ENCODE measurements at places on chromosomes 3 and 15. TPM values are rescaled to one million over a fixed set of nuclear protein-coding genes. Genes with fewer than 3 reads are reported as not detected.
A peak's percentile ranks its signal among the peaks of the same experiment; 100 is the strongest.

Gene ARHGAP31
- total RNA-seq: 22.5 TPM

DNA sequence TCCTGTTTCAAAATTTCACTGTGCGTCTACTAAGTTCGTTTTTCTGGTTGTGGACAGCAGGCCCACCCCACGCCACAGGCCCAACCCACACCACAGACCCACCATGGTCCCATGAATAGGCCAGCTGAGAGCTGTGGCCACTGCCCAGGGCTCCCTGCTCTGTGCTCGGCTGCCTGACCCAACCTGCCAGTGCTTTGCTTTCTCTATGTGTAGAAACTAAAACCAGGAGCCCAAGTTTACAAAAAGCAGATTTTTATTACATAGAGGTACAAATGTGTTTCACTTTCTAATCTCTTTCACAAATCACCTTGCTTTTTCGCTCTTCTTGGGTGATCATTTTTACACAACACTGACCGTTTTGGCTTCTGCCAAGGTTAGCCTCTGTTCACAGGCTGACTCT lies 69.1 kb downstream of the HERC2 start:
- H3K4me1 ChIP-seq: no peaks in the 10 kb centered on the region
- H3K36me3 ChIP-seq: peaks cover 30% of the 10 kb centered on the region
- DNase-seq: no peak

GRCh38 chr3:45106874-45107273 lies 39.3 kb downstream of the CDCP1 start:
- H3K27ac ChIP-seq: peak overlapping the region; percentile 35
- DNase-seq: no peak
- H3K36me3 ChIP-seq: peaks cover 6% of the 10 kb centered on the region
- H3K27me3 ChIP-seq: peaks cover 16% of the 10 kb centered on the region
- H3K4me3 ChIP-seq: peak overlapping the region; percentile 12
- H3K4me1 ChIP-seq: peaks cover 67% of the 10 kb centered on the region

DNA sequence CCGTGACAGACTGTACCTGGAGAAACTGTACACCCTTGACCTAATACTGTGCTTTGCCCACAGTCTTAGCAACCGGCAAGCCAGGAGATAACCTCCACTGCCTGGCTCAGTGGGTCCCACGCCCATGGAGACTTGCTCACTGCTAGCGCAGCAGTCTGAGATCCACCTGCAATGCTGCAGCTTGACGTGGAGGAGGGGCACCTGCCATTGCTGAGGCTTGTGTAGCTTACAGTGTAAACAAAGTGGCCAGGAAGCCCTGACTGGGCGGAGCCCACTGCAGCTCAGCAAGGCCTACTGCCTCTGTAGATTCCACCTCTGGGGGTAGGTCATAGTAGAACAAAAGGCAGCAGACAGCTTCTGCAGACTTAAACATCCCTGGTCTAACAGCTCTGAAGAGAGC lies 189.3 kb downstream of the EDEM1 start:
- H3K4me1 ChIP-seq: no peaks in the 10 kb centered on the region
- no peak for DNase-seq
- H3K4me3 ChIP-seq: no peak overlapping the region
- peaks cover 6% of the 10 kb centered on the region for H3K36me3 ChIP-seq
- no peaks in the 10 kb centered on the region for H3K27me3 ChIP-seq

DNA sequence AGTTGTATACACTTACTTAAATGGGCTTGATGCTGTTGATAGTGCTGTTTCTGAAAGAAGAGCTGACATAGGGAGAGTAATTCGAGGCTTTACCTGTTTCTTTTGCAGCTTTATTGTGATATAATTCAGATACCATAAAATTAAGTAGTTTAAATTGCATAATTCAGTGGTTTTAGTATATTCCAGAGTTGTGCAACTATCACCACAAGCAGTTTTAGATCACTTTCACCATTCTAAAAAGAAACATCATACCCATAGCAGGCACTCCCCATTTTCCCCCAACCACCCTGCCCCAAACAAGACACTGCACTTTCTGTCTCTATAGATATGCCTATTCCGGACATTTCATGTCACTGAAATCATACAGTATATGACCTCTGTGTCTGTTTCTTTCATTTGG lies 98.5 kb downstream of the MTHFS start:
- no peaks in the 10 kb centered on the region for H3K27me3 ChIP-seq
- peaks cover 5% of the 10 kb centered on the region for H3K4me1 ChIP-seq
- no peak overlapping the region for H3K4me3 ChIP-seq
- DNase-seq: no peak
- H3K36me3 ChIP-seq: no peaks in the 10 kb centered on the region

- no peaks in the 10 kb centered on the region for H3K4me1 ChIP-seq
- H3K36me3 ChIP-seq: no peaks in the 10 kb centered on the region
- H3K27ac ChIP-seq: no peak overlapping the region
- DNase-seq: no peak
These were observed 231.3 kb downstream of the KCNMB2 start for GRCh38 chr3:178767581-178767980.

GRCh38 chr3:30673425-30674341 lies 67.3 kb downstream of the TGFBR2 start:
- no peaks in the 10 kb centered on the region for H3K27me3 ChIP-seq
- DNase-seq: no peak
- peaks cover 49% of the 10 kb centered on the region for H3K4me1 ChIP-seq
- H3K27ac ChIP-seq: peak overlapping the region; percentile 27

Gene TMEM62
- 40.3 TPM for total RNA-seq

DNA sequence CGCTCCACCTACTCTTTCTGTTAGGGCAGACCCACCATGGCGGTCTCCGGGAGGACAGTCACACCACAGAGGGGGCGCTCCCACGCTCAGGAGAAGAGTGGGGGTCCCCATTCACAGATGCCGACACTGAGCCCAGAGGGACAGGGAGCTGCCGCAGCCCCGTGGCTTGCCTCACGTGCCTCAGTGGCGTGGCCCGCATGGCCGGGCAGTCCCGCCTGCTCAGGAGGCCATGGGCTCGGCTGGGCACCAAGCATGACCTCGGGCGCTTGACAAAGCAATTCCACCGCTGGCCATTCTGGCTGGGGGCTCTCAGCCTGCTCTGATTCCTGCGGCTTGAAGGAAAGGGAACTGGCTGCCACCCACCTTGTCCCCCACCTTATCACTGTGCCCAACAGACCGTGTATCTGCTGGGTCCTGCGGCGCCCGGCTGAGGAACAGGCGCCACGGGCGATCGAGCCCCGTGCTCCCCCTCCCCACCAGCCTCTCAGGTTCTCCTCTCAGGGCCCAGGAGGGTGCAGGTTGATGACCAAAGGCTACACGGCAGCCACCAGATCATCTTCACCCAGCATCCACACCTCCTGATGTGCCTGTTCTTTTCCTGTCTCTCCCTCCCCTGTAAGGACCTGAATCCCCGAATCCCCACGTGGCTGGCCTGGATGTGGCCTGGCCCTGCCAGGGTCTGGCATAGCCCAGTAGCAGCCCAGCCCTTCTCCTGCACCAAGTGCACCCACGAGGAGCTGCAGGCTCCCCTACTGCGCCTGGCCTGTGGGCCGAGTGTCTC lies 20.7 kb downstream of the CYFIP1 start:
- DNase-seq: no peak
- H3K27ac ChIP-seq: no peak overlapping the region

GRCh38 chr3:58766587-58767282 lies 100.2 kb upstream of the FAM3D start:
- H3K27ac ChIP-seq: no peak overlapping the region
- H3K36me3 ChIP-seq: peaks cover 7% of the 10 kb centered on the region
- H3K4me1 ChIP-seq: no peaks in the 10 kb centered on the region

Gene SYNPR
- total RNA-seq: not detected

DNA sequence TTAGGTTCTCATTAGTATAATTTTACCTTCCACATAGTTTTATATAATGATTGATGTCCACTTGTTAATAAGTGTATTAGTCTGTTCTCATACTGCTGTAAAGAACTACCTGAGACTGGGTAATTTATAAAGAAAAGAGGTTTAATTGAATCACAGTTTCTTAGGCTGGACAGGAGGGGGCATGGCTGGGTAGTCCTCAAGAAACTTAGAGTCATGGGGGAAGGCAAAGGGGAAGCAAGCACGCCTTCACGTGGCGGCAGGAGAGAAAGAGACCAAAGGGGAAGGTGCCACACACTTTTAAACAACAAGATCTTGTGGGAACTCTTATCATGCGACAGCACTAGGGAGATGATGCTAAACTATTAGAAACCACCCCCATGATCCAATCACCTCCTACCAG lies 19.2 kb downstream of the DZIP3 start:
- no peak for DNase-seq
- no peaks in the 10 kb centered on the region for H3K36me3 ChIP-seq
- H3K27me3 ChIP-seq: no peaks in the 10 kb centered on the region
- no peak overlapping the region for H3K27ac ChIP-seq
- H3K4me3 ChIP-seq: no peak overlapping the region

Gene DISP2
- 1.00 TPM for total RNA-seq

Gene PAQR5
- total RNA-seq: not detected

Gene RAB5A
- total RNA-seq: 68.9 TPM

- no peaks in the 10 kb centered on the region for H3K4me1 ChIP-seq
- no peak overlapping the region for H3K27ac ChIP-seq
- no peak for DNase-seq
- no peaks in the 10 kb centered on the region for H3K36me3 ChIP-seq
- H3K4me3 ChIP-seq: no peak overlapping the region
These were observed 321.8 kb downstream of the FEZF2 start for GRCh38 chr3:62051506-62051905.

GRCh38 chr3:16012086-16012485 lies 162.4 kb upstream of the GALNT15 start:
- H3K27me3 ChIP-seq: peaks cover 40% of the 10 kb centered on the region
- H3K4me3 ChIP-seq: no peak overlapping the region
- no peak overlapping the region for H3K27ac ChIP-seq
- peaks cover 7% of the 10 kb centered on the region for H3K36me3 ChIP-seq
- no peak for DNase-seq

- no peaks in the 10 kb centered on the region for H3K4me1 ChIP-seq
- H3K4me3 ChIP-seq: no peak overlapping the region
- no peak overlapping the region for H3K27ac ChIP-seq
These were observed 10.8 kb upstream of the VPS33B start for GRCh38 chr15:91032919-91033803.

DNA sequence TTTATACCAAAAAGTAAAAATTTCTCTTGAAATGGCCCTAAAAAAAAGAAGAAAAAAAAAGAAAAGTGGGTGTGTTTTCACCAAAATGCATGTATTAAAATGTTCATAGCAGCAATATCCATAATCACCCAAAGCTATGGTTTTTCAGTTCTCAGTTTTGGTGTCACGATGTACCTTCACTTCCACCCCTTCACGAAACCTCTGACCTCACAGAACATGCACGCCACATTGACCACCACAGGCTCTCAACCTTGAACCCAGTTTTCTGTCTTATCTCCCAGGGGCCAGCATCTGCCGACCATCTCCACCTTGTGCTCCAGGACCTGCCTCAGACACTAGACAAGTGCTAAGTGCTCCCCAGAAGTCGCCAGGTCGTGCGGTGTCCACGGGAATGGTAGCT lies 30.4 kb downstream of the COLQ start:
- no peak overlapping the region for H3K4me3 ChIP-seq
- DNase-seq: no peak
- no peaks in the 10 kb centered on the region for H3K36me3 ChIP-seq
- H3K27me3 ChIP-seq: no peaks in the 10 kb centered on the region
- H3K27ac ChIP-seq: no peak overlapping the region

- H3K36me3 ChIP-seq: peaks cover 4% of the 10 kb centered on the region
- DNase-seq: no peak
- no peak overlapping the region for H3K4me3 ChIP-seq
- H3K4me1 ChIP-seq: peaks cover 74% of the 10 kb centered on the region
- H3K27ac ChIP-seq: no peak overlapping the region
These were observed 61.1 kb downstream of the FNDC3B start for GRCh38 chr3:172100482-172100881.

GRCh38 chr15:34271493-34271892 lies 46.7 kb downstream of the EMC4 start:
- no peak for DNase-seq
- peaks cover 13% of the 10 kb centered on the region for H3K4me1 ChIP-seq
- H3K4me3 ChIP-seq: no peak overlapping the region

- H3K27ac ChIP-seq: no peak overlapping the region
- peaks cover 3% of the 10 kb centered on the region for H3K27me3 ChIP-seq
- H3K36me3 ChIP-seq: no peaks in the 10 kb centered on the region
- no peak overlapping the region for H3K4me3 ChIP-seq
- no peak for DNase-seq
- no peaks in the 10 kb centered on the region for H3K4me1 ChIP-seq
These were observed 792.1 kb upstream of the LMCD1 start for GRCh38 chr3:7709376-7710082.

Gene TTLL13
- 0.36 TPM for total RNA-seq

All from natural killer cell treated with Interleukin-12 subunit alpha and Interleukin-12 subunit beta and Interleukin-15 and Interleukin-18, amount 100 ng/mL, for 72 hours (primary cell).